ENCODE measurements at places on chromosomes 16 and 17.

DNA sequence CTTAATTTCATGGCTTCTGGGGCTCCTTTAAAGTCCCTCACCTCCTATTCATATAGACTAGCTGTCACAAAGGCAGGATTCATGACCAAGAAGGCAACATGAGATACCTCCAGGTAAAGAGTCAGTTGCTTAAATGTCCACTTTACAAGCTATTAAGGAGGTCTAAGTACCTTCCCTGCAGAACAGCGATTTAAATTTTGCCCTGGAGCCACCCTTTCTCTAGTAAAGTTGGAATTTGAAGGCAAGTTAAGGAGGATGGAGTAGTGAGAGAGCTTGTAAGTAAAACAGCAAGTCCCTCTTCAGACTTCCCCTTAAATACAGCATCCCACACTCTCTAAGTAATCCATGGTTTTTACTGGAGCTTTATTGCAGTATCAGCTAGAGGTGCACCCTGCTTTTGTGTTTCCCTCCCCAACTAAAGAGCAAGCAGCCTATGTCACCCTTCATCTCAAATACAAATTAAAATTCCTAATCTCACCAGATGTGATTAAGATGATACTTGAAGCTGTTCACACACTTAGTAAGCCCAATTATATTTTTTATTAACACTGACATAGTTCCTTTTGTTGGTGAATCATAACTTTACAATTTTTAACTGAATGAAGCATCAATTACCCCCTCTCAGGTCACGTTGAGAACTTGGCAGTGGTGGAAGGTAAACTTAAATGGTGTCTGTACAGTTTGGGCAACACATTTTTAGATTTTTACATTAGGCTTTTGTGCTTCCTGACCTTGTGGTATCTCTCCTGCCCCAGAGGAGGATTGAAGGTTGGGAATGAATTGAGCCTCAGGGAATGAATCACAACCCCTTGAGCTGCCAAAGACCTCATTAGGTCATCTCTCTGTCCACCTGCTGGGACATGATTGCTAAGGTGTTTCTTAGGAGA, 108.9 kb downstream of the TANGO6 start:
- DNase-seq, result no peak

GRCh38 chr17:71511266-71511995, 609.4 kb upstream of the SOX9 start:
- no peak for DNase-seq

DNA sequence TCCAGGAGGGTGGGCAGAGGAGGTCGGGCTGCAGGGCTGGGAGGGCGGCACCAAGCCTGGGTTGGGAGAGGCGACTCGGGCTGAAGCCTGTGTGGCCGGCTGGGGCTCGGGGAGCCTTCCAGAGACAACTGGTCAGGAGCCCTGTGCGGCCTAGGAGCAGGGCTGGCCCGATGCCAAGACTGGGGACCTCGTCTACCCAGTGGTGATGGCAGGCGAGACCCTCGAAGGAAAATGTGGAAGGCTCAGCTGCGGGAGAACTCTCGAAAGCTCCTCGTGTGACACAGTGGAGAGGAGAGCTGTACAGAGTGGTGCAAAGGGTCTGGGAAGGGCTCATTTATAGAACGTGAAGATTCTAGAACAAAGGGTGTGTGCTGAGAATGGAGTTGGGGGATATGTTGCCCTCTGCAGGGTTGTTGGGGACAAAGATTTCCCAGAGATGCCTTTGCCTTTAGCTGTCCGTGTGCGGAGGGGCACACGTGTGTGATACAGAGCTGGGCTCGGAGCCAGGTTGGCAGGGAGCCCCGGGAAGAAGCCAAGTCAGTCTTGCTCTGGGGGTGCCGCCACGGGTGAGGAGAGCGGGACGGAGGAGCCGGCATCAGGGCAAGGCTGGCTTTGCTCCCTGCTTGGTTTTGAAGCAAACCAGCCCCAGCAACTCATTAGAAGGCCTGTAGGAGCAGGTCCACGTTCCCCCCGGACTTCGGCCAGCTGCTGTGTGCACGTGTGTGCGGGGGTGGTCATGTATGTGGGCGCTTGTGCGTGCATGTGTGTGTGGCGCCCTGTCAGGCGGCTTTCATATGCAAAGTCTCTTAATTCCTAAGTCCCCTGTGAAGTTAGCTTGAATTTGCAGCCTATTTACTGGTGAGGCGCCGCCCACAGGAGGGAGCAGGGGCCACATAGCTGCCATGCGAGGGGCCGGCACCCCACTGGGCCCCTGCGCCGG, 132.4 kb upstream of the CHMP6 start:
- no peak for DNase-seq

DNA sequence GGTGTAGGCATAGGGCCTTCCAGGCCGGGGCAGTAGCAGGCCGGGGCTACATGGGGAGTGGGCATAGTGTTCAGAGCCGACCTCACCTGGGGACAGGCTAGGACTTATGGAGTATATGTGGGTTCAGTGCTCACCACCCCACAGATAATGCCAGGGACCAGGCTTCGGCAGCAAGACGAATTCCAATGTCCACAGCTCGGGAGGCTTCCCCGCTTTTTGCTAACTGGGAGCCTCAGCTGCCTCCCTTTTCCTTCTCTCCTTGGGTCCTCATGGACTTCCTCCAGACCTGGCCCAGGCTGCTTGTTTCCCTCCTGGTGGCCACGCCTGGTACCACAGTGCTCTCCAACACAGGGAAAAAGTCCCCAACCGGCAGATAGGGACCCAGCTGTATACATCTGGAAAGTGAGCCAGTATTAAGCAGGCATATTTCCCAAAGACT, 20.1 kb upstream of the SLC46A1 start:
- no peak for DNase-seq

DNA sequence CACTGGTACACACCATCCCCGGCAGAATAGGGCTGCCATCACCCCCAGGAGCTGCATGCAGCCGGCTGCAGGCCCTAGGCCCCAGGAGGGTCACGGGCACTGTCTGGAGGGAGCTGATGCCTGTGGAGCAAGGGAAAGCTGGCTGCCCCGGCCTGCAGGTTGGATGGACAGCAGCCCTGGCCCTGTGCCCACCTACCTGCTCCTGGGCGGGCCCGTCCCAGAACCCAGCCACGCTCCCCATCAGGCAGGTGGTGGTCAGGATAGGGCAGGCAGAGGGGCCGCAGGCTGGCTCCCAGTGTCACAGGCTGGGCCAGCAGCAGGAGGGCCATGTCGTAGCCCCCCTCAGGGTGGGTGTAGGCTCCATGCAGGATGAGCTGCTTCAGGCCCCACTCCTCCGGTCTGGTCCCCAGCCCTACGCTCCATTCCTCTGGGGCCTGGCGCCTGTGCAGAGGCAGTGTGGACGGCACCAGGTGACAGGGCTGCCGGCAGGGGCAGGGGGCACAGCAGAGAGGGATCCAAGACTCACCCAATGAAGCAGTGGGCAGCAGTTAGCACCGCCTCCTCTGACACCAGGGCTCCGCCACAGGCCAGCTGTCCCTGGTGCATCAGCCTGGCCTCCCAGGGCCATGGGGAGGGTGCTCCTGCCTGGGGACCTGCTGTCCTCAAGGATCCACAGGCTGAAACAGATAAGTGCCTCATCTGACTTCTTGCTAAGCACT, 4.0 kb downstream of the PRSS53 start:
- no peak for DNase-seq

GRCh38 chr16:81520560-81521135, 76.0 kb downstream of the CMIP start:
- DNase-seq, result no peak

- DNase-seq, result no peak
Observed at GRCh38 chr16:85662482-85662812, 26.3 kb downstream of the GINS2 start.

- no peak for DNase-seq
Observed at GRCh38 chr17:78299049-78299448, 60.8 kb downstream of the SOCS3 start.

DNA sequence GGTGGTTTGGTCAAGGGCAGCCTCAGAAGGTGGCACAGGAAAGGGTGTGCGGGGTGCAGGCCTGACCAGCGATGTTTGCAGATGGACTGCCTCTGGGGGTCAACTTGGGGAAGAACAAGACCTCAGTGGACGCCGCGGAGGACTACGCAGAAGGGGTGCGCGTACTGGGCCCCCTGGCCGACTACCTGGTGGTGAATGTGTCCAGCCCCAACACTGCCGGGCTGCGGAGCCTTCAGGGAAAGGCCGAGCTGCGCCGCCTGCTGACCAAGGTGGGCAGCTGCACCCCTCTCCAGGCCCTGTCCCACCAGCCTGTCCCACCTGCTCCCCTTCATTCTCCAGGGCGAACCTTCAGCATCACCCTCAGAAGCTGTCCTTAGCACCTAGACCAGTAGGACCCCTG, 12.5 kb downstream of the DHODH start:
- no peak for DNase-seq

- no peak for DNase-seq
Observed at GRCh38 chr16:85566561-85567100, 46.5 kb upstream of the GSE1 start.

GRCh38 chr16:8168016-8168415, 422.3 kb downstream of the TMEM114 start:
- DNase-seq, result no peak

GRCh38 chr17:78127888-78128550, 536 bp downstream of the TMC6 start:
- no peak for DNase-seq

Data from esophagus squamous epithelium (tissue), 5 donors.